ENCODE measurements at places on chromosomes 5 and 9.

DNA sequence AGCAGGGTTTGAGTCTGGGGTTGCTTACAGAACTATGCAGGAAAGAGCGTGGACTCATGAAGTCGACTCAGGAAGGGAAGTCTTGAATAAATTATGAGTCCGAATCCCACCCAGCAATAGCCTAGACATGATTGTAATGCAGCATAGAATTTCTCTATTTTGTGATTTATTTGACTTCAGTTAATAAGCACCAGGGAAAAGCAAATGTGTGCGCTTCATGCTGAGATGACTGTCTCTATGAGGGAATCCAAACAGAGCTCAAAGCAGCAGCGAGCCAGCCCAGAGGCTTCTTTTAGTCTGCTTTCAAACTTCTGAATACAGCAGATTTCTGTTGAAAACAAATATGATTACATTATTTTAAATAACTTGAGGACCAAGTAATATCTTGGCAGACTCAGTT lies 188.0 kb downstream of the SEMA6A start:
- DNase-seq, result no peak

DNA sequence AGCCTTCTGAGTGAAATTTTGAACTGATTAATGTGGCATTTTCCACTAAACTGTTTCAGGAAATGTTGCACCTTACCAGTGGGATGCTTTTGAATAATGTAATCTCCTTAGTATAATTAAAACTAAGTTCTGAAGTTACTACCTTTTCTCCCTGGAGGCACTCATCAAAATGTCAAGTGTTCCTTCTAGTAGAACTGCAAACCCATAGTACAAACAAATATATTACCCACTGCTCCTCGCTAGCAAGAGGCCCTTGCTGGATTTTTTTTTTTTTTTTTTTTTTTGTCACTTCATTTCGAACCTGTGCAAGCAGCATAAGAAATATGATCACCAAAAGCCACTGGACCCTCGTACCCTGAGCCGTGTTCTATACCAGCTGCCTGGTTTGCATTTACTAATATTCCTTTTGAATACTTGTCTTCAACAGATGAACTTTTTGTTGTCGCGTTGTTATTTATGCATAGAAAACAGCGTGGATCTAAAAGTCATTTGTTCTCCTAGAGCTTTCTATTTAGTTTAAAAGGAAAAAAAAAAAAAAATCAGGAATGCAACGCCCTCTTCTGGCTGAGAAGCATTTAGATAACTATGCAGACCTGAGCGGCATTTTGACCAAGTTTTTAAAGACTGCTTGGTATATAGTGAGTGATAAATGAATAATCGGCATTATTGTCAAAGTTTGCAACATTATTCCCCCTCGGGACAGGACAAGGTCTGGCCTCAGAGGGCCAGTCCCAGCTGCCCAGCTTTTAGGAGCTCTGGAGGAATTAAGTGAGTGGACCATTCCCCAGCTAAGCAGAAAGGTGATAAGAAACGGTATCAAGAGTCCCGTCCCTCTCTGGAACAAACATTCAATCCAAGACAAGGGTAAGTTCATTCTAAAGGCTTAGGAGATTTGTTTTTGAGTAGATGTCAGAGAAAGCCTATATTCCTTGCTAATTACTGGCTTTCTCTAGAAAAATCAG lies 162.5 kb upstream of the KIF2A start:
- DNase-seq, result no peak

- DNase-seq, result no peak
Observed at GRCh38 chr5:8209500-8209899, 340.6 kb downstream of the MTRR start.

DNA sequence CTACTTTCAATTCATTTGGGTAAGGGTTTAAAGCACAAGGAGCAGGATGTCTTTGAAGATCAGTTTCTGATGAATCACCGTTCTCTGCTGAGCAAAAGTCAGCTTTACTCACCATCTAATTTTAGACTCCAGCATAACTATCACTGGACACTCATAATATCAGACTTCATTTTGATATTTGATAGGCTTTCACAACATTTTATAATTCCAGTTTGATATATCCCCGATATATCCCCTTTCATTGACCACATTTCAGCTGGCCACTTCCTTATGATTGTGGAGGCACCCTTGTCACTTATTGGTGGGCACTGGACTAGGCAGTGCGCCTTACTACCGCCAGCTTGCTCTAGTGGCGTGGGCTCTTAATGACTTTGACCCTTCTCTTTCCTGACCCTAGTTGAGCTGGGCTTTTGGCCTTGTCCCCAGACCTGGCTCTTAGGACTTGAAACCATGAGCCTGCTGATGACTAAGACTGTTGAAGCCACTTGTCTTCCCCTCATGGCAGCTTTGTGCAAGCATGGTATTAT lies 46.8 kb downstream of the CYSTM1 start:
- no peak for DNase-seq

DNA sequence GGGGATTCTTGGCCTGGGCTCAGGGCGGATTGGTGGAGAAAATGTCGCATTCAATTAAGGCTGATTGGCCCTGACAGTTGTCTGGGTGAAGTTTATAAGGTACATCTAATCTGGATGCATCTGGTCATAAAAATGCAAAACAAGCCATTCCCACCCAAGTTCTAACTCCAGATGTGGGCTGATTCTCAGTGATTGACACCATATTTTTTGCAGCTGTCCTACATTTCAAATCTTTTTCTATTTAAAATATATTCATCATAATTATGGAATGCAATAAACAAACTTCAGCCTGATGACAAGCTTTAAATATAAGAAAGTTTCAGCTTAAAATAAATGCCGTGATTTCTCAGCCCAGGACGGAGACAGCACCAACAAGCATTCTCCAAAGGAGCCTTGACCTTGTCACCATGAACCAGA lies 146.4 kb upstream of the SMIM23 start:
- no peak for DNase-seq

DNA sequence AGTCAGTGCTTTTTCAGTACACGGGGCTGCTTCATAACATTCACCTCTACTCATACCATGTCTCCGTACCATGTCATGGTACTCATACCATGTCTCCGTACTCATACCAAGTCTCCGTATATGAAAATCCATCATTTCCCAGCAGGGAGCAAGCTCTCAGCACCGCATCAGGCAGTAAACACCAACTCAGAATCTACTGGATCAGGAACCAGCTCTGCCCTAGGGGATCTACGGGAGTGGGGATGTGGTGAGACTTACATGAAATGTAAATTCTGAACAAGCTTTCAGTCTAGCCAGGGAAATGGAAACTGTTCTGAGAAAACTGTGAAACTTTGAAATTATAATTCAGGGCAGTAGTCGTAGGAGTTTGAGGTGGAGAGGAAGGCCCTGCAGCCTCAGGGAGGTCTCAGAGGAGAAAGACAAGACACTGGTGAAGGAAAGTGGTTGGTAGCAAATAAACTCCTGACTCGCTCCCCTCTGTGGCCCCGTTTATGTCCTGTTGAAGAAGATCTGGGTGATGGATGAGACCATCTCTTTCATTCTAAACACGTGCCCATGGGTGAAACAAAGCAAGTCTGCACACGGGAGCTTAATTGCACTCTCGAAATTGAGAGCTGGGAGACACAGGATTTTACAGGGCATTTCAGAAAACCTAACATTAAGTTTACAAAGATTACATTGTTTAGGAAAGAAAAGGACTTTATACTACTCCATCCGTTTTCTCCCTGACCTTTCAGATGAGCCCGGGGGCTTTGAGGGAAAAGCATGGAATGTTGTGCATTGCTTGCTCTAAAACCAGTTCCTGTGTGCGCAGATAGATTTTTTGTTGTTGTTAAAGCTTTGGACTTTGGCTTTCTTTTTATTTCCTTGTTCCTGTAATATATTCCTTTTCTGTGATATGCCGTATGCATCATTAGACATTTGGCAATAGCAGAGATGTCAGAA lies 26.8 kb downstream of the ACTBL2 start:
- no peak for DNase-seq

GRCh38 chr5:120823328-120823727 lies 359.2 kb downstream of the PRR16 start:
- no peak for DNase-seq

GRCh38 chr9:80797831-80798688 lies 891.3 kb downstream of the TLE1 start:
- no peak for DNase-seq

Measured in HuH-7.5 (cell line).